ENCODE measurements at places on chromosomes 6 and 20. TPM values are rescaled to one million over a fixed set of nuclear protein-coding genes. Genes with fewer than 3 reads are reported as not detected.

EPHA7 gene
- 0.05 TPM for total RNA-seq

SLC22A2 gene
- total RNA-seq = 0.15 TPM

RMND1 gene
- 13.9 TPM for total RNA-seq

C6orf163 gene
- 0.24 TPM for total RNA-seq

STMND1 gene
- not detected for total RNA-seq

TRIM15 gene
- not detected for total RNA-seq

SLC22A16 gene
- not detected for total RNA-seq

DNAH8 gene
- not detected for total RNA-seq

VNN1 gene
- total RNA-seq = 0.15 TPM

HSPA1L gene
- 1.3 TPM for total RNA-seq

COL9A1 gene
- not detected for total RNA-seq

CST4 gene
- not detected for total RNA-seq

CST2 gene
- 0.27 TPM for total RNA-seq

SNAP91 gene
- total RNA-seq = 0.07 TPM

CRISP2 gene
- total RNA-seq = not detected

MAS1 gene
- not detected for total RNA-seq

EBF4 gene
- 3.9 TPM for total RNA-seq

SIGLEC1 gene
- total RNA-seq = 0.01 TPM

TGM2 gene
- total RNA-seq = 343 TPM

PTCRA gene
- total RNA-seq = not detected

IRF4 gene
- total RNA-seq = 0.46 TPM

MYMX gene
- total RNA-seq = not detected

SIRPB1 gene
- 0.29 TPM for total RNA-seq

PAX1 gene
- total RNA-seq = not detected

PRRT1 gene
- total RNA-seq = 0.63 TPM

OR2H2 gene
- total RNA-seq = not detected

TENT5A gene
- total RNA-seq = 0.68 TPM

All from A549 treated with Mapracorat at 1 μM for 4 hours (cell line).